NCI-H187 (cell line): ENCODE measurements at places on chromosomes 13 and 19.
A peak's percentile ranks its signal among the peaks of the same experiment; 100 is the strongest.

DNA sequence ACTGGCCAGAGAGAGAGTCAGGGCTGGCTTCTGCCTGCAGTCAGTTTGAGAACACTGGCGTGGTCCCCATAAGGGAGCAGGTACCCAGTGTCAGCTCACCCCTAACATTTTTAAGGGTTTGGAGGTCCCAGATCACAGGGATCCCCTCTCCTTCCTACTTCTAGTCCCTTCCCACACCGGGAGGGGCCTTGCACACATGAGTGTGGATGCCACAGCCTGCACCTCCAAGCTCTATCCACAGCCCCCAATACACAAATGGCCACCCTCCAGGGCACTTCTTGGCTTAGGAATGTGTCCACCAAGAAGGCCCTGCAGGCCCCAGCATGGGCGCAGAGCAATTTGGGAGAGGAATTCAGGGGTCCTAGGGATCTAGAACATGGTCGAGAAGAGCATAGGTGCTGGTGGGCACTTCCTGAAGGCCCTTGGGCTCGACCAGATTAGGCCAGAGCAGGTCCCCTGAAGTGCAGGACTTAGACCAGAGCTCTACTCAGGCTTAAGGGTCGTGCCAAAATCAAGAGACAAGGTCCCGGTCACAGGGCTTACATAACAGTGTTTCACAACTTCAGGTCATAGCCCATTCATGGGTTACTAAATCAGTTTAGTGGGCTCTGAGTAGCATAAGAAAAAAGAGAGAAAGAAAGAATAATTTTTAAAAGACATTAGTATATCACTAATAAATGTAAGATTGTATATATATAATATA is 16.0 kb downstream of the FXYD5 start:
- no peak for DNase-seq

DNA sequence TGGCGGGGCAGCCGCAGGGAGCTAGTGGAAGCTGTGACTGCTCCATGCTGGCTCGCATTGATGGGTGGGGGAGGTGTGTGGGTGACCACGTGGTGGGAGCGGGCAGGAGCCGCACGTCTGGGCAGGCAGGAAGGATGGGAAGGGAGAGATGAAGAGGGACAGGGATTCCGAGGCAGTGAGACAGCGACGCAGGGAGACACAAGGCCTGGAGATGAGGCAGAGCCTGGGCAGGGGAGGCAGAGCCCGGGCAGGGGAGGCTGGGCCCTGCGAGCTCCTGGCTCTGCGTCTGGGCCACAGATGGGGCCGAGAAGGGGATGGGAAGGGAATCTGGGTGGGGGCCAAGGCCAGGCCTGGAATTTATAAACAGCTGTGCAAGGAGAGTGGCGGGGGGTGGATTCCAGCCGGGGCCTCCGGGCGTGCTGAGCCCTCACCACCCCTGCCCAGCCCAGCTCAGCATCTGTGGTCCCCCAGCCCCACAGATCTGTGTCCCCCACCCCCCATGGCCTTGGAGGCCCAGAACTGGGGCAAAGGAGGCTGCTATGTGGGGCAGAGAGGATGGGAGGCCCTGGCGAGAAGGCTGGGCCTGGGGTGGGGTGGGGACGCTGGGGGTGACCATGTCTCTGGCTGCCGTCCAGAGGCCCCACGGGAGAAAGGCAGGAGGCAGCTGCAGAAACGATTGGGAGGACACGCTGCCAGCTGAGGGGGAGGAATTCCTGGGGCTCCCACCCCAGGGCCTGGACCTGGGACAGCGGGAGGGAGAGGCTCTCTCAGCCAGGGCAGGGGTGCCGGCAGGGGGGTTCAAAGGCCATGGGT is 6.0 kb downstream of the EHD2 start:
- DNase-seq: no peak

DNA sequence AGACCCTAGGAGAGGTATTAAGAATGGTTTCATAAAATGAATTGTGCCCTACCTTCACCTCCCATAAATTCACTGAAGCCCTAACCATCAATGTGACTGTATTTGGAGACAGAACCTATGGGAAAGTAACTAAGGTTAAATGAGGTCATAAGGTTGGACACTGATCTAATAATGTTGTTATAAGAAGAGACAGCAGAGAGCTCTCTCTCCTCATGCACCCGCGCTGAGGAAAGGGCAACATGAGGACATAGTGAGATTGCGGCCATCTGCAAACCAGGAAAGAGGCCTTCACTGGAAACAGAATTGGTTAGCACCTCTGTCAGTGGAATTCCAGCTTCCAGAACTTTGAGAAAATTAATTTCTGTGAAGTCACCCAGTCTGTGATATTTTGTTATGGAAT is 1396.1 kb upstream of the MIR17HG start:
- no peak for DNase-seq

GRCh38 chr13:26557393-26558073 is at the start of gene WASF3:
WASF3 (plus strand) TSS chr13:26557683; CDS start chr13:26642271, 84,588 bp downstream.
- peak; percentile 79 for DNase-seq

DNA sequence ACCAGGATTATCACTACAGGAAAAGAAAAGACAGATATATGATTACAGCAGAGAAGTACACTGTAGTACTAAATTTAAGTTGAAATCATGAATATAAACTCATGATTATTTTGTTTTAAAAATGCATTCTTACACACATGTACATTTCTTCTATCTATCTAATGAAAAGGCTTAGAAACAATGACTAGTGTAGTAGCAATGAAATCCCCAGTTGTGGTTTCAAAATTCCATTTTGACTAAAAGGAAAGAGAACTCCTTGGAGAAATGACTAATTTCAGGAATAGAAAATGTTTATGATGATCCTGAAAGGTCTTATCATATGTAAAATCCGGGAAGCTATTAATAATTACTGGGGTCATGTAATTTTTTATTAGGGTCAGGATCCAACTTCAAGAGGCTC is 195.0 kb upstream of the STARD13 start:
- no peak for DNase-seq

GRCh38 chr13:30619731-30620130 is 2.0 kb downstream of the USPL1 start:
- no peak for DNase-seq

- DNase-seq: no peak
Observed at GRCh38 chr13:61253105-61253877, 162.4 kb downstream of the PCDH20 start.

DNA sequence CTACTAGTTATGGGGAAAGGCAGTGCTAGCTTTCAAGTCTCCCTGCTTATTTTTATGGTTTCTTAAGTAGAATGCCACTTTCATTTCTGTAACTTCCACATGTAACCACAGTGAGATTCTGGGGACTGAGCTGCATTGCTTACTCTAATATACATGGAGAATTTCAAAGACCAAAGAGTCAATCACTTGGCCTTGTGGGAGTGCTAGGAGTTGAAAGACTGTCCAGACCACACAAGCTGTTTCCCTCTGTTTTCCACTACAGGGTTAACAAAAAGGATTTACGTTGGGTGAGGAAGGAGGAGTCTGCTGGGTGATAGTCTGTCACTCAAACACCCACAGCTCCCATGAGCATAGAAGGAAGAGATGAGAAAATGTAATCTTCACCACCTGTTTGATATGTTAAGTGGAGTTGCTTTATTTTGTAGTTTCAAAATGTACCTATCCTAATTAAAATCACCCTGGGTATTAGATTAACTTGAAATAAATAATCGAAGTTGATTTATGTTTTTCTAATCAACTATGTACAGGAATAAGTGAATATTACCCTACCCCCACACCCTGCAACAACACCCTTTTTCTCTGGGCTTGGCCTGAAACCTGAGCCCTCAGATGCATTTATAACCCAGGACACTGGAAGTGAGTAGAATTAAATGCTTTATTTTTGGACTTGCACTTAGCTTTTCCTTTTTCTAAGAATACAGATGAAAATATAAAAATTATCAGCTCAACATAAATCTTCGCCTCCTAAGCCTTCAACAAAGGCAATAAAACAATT is 225.8 kb upstream of the SLC10A2 start:
- DNase-seq: no peak

- no peak for DNase-seq
Observed at GRCh38 chr19:34493038-34493648, 11.6 kb downstream of the WTIP start.

DNA sequence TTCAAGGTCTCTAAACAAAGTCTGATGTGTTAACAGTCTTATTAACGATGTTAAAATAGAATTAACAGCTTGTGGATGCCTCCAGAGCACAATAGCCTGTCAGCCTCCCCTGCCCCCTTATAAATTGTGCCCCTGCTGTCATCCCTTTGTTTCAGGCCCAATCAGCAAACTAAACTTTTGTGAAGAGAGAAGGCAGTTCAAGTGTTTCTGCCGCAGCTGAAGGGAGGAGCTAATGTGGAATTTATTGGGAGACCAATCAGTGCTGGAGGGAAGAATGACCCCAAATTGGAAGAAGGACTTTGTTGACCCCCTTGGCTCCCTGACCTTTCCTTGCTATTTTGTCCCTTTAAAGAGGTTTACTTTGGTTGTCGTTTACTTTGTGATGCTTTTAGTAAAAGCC is 160.5 kb downstream of the TM9SF2 start:
- DNase-seq: no peak

DNA sequence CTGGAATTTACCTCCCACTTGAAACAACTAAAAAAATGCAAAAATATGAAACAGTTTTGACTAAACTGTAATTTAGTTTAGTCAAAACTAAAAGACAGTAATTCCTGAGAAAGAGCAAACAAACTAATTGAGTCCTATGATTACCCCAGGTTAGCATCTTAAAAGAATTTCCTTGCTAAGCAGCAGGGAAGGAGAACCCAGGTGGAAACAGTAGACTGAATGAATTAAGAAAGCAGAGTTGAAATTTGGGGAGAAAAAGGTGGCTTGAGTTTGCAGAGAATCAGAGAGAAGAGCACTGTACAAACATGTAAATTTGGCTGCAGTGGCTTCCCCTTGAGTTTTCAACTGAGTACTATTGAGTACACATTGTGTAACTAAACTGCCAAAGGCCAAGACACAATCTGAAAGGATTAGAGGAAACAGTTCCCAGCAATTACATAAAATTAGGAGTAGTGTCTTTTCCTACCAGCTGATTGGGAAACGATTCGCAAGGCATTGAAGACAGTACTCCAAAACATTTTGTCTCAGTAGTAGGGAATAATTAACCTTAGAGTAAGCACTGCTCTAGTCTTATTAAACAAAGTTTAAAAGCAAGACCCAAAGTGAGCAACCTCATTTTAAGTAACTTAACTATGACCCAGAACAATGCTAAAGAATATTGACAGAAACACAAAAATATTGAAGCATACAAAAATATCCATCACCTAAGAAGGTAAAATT is 820.5 kb downstream of the DACH1 start:
- DNase-seq: no peak

GRCh38 chr19:47813304-47813994 is 8.3 kb upstream of the CRX start:
- DNase-seq: peak; percentile 8

DNA sequence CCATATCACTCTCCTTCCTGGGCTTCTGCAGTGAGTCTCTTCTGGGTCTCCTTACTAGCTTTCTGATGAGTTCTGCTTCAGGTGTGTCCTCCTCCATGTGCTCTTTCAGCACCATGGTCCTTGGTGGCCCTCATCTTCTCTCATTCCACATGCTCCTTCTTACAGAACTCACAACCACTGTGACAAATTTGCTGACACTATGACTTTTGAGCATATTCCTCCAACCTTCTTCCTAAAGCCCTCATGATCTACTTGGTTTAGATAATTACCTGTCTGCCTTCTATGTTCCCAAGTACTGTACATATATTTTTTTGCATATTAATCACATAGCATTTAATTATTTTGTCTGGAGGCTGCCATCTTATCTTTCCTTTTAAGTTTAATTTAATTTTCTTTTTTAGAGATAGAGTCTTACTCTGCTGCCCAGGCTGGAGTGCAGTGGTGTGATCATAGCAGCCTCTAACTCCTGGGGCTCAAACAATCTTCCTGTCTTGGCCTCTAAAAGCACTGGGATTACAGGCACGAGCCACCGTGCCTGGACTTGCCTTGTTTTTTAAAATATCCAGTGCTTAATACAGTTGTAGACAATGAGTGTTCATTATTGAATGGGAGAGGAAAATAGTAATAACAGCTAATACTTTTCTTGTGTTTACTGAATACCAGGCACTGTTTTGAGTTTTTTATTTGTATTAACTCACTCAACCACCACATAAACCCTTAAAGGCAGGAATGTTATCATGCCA is 23.5 kb upstream of the FAM216B start:
- no peak for DNase-seq

DNA sequence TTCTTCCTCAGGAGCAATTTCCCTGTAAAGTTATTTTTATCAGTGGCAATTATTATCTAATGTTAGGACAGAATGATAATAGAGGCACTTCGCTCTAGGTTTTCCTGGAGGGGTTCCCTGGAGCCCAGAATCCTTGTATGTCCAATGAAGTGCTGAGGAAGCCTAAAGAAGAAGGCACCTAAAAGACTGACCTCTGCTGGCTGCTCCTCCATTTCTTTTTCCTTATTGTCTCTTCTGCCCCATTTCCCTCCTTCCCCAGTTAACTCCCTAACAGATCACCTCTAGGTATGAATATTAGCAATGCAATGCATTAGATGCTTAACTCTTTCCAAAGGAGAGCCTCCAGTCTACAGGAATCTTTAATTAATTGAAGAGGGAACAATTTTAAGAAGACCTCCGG is 985.4 kb downstream of the DIAPH3 start:
- no peak for DNase-seq

DNA sequence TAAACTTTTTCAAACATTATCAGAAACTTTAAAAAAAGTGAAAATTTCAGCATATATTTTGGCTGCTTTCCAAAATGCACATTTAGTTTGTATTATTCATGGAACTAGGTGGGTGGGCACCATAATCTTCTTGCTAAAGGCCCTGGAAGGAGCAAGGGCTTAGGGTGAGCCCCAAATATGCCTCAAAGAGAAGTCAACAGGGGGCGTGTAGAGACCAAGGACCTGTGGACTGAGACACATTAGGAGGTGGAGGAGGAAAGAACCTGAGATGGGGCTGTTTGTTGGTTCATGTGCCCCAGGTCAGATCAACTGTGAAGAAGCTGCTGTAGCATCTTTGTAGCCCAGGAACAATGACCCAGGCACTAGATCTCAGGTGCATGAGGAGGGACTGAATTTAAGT is 79.6 kb upstream of the OLFM4 start:
- no peak for DNase-seq

DNA sequence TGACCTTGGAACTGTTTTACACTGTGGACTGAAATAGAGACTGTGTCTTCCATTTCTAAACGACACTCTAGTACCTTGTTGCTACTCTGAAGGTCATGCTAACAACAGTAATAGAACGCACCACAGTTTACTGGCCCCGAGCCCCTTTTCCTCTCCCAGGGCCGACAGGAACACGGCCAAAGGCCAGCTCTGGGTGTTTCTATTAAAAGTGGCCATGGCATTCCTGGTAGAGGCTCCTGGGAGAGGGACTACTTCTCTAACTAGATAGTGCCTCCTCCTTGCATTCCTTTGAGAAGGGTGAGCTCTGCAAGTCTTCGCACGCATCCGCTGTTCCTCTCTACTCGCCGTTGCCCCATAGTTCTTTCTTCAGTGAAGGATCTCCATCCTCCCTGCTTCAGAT is 18.7 kb upstream of the SIAH3 start:
- no peak for DNase-seq

- DNase-seq: no peak
Observed at GRCh38 chr13:46580362-46580839, 27.4 kb downstream of the LRCH1 start.

- DNase-seq: no peak
Observed at GRCh38 chr19:56842412-56842811, 1.9 kb upstream of the PEG3 start.
